ENCODE measurements at places on chromosomes 1 and 21. TPM values are rescaled to one million over a fixed set of nuclear protein-coding genes. Genes with fewer than 3 reads are reported as not detected.

SEC16B gene
- not detected for total RNA-seq

LRRC8C gene
- 34.4 TPM for total RNA-seq

TIMM17A gene
- total RNA-seq: 76.8 TPM

C1QB gene
- not detected for total RNA-seq

FAM78B gene
- not detected for total RNA-seq

LYST gene
- total RNA-seq: 87.3 TPM

S100A14 gene
- not detected for total RNA-seq

GBP2 gene
- 189 TPM for total RNA-seq

NTNG1 gene
- 0.96 TPM for total RNA-seq

ST6GALNAC5 gene
- total RNA-seq: not detected
